T-helper 1 cell (primary cell): ENCODE measurements at places on chromosomes 7 and 10.

GRCh38 chr10:77526868-77527617, 110.6 kb downstream of the KCNMA1 start:
- no peak for DNase-seq

GRCh38 chr10:126203746-126204145, 184.5 kb downstream of the ADAM12 start:
- DNase-seq: no peak

- no peak for DNase-seq
Observed at GRCh38 chr7:85220023-85220422, 33.2 kb upstream of the SEMA3D start.

DNA sequence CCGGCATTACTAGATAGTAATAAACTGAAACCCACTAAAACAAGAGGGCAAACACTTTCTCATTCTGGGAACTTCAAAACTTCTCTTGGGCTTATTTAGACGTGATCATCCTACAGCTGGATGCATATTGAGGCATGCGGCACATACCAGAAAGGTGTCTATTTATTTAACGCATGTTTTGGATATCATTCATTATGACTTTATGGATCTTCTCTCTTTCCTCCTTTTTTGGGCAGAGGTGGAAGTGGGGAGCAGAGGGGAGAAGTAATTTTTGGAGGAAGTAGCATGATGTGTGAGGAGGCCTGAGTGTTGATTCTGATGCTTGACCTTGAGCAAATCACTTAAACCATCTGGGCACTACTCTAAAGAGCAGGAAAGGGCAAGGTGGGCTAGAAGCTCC, 270.6 kb downstream of the TRIL start:
- DNase-seq: no peak

GRCh38 chr7:47669178-47669891, 87.4 kb upstream of the TNS3 start:
- DNase-seq: no peak

GRCh38 chr7:77329466-77330168, 86.5 kb downstream of the GSAP start:
- no peak for DNase-seq

DNA sequence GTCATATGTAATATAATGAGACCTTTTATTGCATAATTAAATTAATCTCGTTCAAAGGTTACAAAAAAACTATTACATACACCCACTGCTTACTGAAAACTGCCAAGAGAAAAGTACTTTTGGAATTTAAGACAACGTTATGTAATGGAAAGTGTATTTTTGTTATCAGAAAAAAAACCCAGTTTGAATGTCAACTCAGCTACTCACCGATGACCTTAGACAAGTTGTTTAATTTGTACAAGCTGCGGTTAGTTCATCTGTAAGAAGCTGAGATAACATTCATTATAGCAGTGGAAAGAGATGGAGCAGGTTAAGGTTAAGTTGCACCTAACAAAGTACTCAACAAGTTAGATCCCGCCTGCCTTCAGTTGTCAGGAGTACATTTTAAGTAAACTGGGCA, 1.1 kb downstream of the PSMA2 start:
- DNase-seq: no peak

GRCh38 chr7:5452937-5453540, 29.4 kb upstream of the TNRC18 start:
- DNase-seq: no peak

GRCh38 chr10:72851509-72851908, 42.0 kb upstream of the OIT3 start:
- no peak for DNase-seq

- no peak for DNase-seq
Observed at GRCh38 chr7:11228515-11228914, 254.8 kb downstream of the PHF14 start.

GRCh38 chr10:110765513-110766319, 106.0 kb upstream of the PDCD4 start:
- DNase-seq: no peak

DNA sequence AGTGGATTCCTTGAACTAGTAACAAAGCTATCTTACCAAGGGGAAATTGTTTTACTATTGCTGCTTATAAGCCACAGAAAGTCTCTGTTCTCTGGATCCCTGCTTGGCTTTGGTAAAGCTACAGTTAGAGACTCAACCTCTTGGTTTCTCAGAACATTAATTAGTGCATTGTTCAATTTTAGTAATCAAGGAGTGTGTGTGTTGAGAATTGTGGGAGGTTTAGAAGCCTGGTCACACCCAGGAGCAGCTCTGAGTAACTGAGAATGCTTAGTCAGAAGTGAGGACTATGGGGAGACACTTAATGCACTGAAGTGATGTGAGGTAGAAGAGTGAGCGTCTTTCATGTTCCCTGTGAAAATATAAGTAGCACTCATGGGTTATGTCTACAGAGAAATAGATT, 8.2 kb upstream of the ACTA2 start:
- DNase-seq: no peak
